ENCODE measurements at places on chromosomes 1 and 21.

- no peak for DNase-seq
Measured at GRCh38 chr1:30467101-30467500, 256.3 kb downstream of the MATN1 start.

- no peak for DNase-seq
Measured at GRCh38 chr1:77333501-77333900, 51.7 kb downstream of the AK5 start.

GRCh38 chr1:165635329-165635728 lies 4.3 kb downstream of the MGST3 start:
- no peak for DNase-seq

DNA sequence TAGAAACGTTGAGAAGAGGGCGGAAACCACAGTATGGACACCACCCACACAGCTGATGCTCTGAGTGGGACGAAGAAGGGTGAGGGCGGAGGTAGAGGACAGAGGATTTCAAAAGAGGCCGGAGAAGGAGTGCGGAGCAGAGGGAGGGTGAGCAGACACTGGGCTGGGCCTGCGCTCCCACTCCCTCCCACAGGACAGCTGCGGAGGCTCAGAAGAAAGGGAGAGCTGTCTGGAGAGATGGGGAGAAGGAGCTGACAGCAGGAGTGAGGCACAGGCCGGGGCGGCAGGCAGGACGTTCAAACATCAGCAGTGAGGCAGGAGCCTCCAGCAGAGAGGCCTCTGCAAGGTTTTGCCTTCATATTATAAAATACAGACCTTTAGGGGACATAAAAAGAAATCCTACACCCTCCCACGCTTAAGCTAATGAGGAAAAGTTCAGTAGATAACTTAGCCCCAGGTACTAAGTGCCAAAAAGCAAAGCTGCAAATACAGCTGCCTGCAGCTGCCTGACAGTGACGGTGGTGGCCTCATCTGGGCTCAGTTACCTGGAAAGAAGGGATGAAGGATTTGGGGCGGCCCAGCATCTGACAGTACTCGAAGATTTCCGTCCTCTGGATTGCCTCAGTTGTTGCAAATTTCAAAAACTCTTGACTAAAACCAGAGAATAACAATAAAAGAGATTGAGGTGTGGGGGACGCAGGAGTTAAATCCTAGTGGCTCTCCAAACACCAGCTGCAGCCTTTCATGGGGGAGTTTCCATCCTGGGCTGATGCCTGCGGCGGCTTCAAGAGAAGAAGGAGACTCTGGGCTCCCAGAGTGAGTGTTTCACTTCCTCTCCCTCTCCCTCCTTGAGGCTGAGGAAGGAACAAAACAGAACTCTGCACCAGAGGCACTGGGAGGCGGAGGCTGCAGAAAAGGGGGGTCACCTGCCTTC lies 25.6 kb downstream of the SEC16B start:
- no peak for DNase-seq

GRCh38 chr21:44927587-44928461 lies 7.1 kb upstream of the ITGB2 start:
- DNase-seq: peak; percentile 84

DNA sequence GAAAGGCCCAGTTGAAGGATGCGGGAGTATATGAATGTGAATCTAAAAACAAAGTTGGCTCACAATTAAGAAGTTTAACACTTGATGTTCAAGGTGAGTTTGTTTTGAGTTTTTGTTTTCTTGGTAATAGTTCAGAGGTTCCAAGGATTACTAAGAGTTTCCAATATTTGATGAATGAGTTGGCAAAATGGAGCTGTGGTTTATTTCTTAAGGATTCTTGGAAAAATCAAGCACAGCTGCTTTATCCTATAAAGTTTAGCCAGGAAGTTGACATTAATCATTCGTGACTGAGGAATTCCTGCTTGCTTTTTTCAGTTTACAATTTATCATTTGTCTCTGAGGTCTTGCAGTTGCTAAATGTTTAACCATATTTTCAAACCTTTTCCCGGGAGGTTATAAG lies 15.1 kb downstream of the VCAM1 start:
- DNase-seq: no peak

DNA sequence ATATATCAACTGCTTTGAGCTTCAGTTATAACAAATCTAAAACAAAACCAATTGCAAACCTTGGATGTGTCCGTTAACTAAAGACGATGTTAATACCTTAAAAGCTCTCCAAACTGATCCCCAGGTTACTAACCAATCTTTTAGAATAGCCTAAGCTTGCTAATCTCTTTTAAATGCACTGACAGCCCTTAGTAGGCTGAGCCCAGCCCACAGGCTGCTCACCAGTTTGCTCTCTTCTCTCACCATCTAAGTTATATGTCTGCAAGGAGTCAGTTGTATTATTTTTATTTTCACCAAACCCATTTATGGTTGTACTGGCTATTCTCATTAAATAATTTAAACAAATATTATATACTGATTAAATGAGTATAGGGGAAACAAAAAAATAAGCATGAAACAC lies 199.5 kb downstream of the ADGRL2 start:
- DNase-seq: no peak

DNA sequence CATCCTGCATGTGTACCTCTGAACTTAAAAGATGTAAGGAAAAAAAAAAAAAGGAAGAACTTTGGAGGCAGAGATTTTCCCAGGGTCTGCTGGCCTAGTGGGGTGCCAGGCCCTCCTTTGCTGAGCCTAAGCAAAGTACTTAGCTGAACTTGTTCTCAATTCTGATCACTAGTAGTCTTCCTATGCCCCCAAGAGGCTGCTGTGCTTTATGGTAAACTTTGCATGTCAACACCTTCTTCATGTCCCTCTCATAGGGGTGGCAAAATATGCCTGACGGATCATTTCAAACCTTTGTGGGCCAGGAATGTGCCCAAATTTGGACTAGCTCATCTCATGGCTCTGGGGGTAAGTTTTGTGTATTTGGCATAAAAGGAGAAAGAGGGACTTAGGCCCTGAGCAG lies 1.4 kb upstream of the USP21 start:
- DNase-seq: no peak

GRCh38 chr1:61659061-61659460 lies 65.9 kb downstream of the TM2D1 start:
- DNase-seq: no peak

- no peak for DNase-seq
Measured at GRCh38 chr1:163046071-163046470, 23.1 kb upstream of the RGS4 start.

- DNase-seq: no peak
Measured at GRCh38 chr1:103372866-103373265, 152.6 kb upstream of the RNPC3 start.

DNA sequence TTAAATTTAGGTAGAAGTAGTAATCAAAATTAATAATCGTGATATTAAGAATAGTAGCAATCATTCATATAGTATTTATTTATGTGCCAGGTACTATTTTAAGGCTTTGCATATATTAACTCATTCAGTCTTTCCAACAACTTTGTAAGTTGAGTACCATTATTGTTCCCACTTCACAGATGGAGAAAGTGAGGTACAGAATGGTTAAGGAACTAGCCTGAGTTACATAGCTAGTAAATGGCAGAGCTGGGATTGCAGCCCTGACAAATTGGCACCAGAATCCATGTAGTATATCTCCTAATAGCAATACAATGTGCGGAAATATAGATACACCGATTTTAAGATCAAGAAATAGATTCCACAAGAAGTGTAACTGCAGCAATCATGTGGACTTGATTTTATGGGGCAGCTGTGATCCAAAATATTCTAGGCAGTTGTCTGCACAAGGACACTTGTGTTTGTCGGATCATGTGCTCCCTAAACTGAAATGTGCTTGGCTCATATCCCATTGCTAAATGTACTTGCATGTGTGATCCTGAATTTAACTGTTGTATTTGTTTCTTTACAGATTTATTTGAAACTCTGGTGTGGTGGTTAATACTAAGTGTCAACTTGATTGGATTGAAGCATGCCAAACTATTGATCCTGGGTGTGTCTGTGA lies 5.8 kb upstream of the GTF2B start:
- DNase-seq: no peak

DNA sequence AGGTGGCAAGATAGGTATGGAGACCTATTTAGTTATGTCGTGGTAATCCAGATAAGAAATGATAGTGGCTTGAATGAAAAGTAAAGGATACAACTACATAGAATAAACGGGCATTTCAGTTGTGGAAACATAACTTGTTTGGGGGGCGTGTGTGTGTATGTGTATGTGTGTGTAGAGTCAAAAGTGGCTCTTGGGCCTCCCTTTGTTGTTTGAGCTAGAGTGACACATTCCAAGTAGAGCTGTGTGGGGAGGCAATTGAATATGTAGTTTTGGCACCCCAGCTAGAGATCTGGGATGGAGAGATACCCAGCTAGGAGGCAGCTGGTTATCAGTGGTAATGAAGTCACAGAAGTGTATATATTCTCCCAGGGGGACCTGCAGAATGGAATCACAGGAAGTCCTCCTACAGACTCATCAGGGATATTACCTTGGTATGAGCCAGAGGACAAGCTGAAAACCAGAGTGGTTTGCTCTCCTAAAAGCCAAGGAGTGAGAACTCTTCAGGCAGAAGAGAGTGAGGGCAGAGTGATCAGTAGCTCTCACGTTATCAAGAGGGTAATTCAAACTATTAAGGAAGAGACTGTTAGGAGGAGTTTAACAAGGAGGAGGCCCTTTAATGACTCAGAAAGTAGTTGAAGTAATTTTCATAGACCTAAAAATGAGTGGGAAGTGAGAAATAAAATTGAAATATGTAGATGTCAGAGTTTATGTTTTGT lies 5.1 kb downstream of the CR1L start:
- no peak for DNase-seq

- DNase-seq: no peak
Measured at GRCh38 chr1:18817795-18818435, 41.5 kb downstream of the TAS1R2 start.

- DNase-seq: peak; percentile 43
Measured at GRCh38 chr1:27598902-27599528, 4.9 kb downstream of the AHDC1 start.

- DNase-seq: no peak
Measured at GRCh38 chr1:39969048-39969447, 14.1 kb downstream of the MFSD2A start.

DNA sequence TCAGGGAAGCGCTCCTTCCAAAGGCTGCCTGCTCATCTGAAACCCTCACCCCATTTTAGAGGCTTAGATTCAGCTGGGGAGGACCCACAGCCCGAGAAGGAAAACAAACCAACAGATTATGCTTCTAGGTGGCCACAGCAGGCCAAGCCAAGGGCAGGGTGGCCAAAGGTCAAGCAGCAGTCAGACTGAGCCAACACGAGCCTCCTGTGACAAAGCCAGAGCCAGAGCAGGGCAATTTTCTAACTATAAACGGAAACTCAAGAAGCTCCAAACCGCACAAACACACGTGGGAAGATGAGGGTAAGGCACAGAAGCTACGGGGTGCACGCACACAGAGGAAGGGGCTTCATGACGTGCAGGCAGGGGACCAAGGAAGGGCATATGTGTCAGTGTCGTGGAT lies 64.1 kb downstream of the PLEKHA6 start:
- DNase-seq: no peak

GRCh38 chr1:7450838-7451237 lies 320.3 kb upstream of the VAMP3 start:
- no peak for DNase-seq

DNA sequence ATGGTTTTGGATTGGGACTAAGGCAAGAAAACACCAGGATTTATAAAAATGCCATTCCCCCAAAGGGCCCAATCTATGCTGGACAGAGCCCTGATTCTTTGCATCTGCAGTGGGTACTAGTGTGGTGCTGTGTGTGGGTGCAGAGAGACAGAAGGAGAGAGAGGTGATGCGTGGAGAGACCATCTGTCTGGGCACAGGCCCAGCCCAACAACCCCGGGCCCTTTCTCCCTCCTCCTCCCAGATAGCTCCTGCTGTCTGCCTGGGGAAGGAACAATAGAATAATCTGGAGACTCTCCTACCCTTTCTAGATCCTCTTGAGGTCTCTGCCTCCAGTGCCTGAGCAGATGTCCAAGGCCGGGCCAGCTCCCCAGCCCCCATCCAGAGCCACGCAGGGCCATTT lies 15.1 kb downstream of the KIAA1614 start:
- no peak for DNase-seq

DNA sequence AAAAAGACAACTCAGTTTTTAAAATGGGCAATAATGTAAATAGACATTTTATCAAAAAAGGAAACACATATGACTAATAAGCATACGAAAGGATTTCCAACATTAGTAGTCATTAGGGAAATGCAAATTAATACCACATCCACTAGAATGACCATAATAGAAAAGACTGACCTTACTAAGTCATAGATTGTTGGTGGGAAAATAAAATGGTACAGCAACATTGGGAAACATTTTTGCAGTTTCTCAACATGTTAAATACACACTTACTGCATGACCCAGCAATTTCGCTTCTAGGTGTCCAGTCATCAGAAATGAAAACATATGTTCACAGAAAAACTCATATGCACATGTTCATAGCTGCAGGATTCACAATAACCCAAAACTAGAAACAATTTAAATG lies 29.9 kb upstream of the SLC44A3 start:
- DNase-seq: no peak

- no peak for DNase-seq
Measured at GRCh38 chr1:218866507-218866906, 307.2 kb upstream of the LYPLAL1 start.

DNA sequence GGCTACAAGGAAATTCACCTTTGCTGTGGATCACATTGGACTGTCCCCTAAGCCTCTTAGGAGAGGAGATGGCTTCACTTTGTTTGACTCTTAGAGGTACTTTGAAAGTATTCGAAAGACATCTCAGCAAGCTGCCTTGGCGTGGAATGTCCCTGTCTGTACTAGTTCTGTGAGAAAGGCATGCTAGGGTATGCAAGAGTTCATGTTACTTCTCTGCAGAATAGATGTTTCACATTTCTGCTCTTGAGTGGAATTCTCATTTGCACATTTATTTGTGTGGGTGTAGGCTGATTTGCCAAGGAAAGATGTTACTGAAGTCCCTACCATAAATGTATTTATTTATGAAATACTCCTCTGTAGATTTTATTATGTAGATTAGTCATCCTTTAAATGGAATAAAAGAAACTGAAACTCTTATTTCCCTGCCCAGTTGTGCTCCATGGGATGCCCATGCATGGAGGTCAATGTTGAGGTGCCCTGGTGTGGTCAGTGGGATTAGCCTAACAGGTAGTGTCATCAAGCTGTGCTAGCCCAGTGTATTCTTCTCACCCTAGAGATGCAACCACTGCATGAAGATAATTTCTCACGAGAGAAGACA lies 13.8 kb downstream of the MIA3 start:
- no peak for DNase-seq

DNA sequence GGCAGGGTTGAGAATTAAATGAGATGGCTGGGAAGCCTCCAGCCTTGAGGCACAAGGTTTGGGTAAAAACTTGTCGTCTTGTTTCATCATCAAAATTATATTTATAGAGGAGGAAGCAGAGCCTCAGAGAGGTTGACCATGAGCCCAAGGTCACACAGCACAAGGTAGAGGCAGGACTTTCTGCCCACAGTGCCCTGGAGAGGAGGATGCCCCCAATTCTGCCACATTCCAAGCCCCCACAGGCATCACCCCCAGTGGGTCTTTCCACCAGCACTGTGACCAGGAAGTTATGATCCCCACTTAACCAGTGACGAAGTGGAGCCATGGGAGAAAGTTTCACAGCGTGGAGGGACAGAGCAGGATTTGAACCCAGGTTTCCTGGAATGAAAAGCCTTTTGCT lies 400.0 kb downstream of the MATN1 start:
- DNase-seq: no peak

- DNase-seq: no peak
Measured at GRCh38 chr1:238653693-238654321, 732.6 kb upstream of the CHRM3 start.

Data from activated T-cell treated with anti-CD3 and anti-CD28 coated beads for 24 hours (primary cell).